ENCODE measurements at places on chromosomes 3 and 15. TPM values are rescaled to one million over a fixed set of nuclear protein-coding genes. Genes with fewer than 3 reads are reported as not detected.

CP gene
- total RNA-seq, result 26.3 TPM

CFAP91 gene
- 4.2 TPM for total RNA-seq

PRR23A gene
- total RNA-seq, result not detected

CRYGS gene
- not detected for total RNA-seq

EBLN2 gene
- 6.4 TPM for total RNA-seq

CDCP1 gene
- 27.5 TPM for total RNA-seq

CYP8B1 gene
- total RNA-seq, result not detected

GOLGA8M gene
- 10.8 TPM for total RNA-seq

IQCH gene
- total RNA-seq, result 1.5 TPM

ADGRG7 gene
- not detected for total RNA-seq

SCN5A gene
- total RNA-seq, result 9.3 TPM

SLC22A13 gene
- total RNA-seq, result not detected

KCTD6 gene
- 19.6 TPM for total RNA-seq

- no peaks in the 10 kb centered on the region for H3K36me3 ChIP-seq
- H3K27me3 ChIP-seq, result no peaks in the 10 kb centered on the region
- DNase-seq, result no peak
- peak overlapping the region; percentile 55 for H3K4me3 ChIP-seq
- peaks cover 12% of the 10 kb centered on the region for H3K4me1 ChIP-seq
- peak overlapping the region; percentile 69 for H3K27ac ChIP-seq
Observed at GRCh38 chr3:46565607-46566039, 479 bp downstream of the LRRC2 start.

DNA sequence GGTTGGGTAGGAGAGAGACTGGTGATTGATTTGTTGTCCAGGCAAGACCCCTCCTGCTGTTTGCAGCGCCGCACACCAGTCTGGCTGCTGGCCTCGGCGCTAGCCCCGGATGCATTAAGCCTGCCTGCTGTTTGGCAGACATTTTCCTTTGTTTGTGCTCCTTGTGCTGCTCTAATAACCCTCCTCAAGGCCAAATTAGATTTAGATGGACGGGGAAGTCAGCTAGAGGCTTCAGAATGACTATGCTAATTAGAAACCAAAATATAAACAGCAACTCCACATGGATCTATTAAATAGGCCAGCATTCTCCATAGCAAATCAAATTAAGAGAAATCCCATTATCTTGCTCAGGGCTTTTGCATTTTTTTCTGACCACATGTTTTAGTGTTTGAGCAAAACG is 445.2 kb downstream of the SQOR start:
- H3K4me1 ChIP-seq, result no peaks in the 10 kb centered on the region
- no peaks in the 10 kb centered on the region for H3K27me3 ChIP-seq
- no peak overlapping the region for H3K4me3 ChIP-seq
- no peak for DNase-seq
- no peak overlapping the region for H3K27ac ChIP-seq

GRCh38 chr15:80179935-80180334 is 27.1 kb downstream of the FAH start:
- peaks cover 9% of the 10 kb centered on the region for H3K4me1 ChIP-seq
- peak overlapping the region; percentile 1 for H3K27ac ChIP-seq
- no peak overlapping the region for H3K4me3 ChIP-seq
- DNase-seq, result no peak
- H3K36me3 ChIP-seq, result peaks cover 54% of the 10 kb centered on the region

DNA sequence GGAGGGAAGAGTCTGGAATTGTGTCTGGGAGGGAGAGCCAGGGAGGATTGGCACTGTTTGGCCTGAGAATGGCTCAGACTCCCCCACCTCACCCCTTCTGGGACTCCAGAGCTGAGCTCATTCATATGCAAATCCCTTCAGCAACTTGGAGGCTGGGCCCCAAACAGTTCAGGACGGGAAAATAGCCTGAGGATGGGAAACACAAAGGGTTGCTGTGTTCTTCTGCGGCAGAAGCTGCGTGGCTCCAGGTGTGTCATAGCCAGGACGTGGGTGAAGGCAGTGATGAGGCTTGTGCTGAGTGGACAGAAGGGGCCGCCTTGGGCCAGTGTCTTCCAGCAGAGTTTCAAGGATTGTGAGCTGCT is 16.6 kb downstream of the MASP1 start:
- H3K4me3 ChIP-seq, result no peak overlapping the region
- H3K27ac ChIP-seq, result no peak overlapping the region
- no peaks in the 10 kb centered on the region for H3K27me3 ChIP-seq
- no peak for DNase-seq

GRCh38 chr3:169686874-169687273 is 23.4 kb upstream of the MECOM start:
- H3K27ac ChIP-seq, result no peak overlapping the region
- H3K36me3 ChIP-seq, result no peaks in the 10 kb centered on the region
- DNase-seq, result no peak
- H3K27me3 ChIP-seq, result no peaks in the 10 kb centered on the region
- H3K4me3 ChIP-seq, result no peak overlapping the region

- no peak overlapping the region for H3K4me3 ChIP-seq
- H3K4me1 ChIP-seq, result no peaks in the 10 kb centered on the region
- H3K27ac ChIP-seq, result no peak overlapping the region
- DNase-seq, result no peak
- no peaks in the 10 kb centered on the region for H3K27me3 ChIP-seq
- no peaks in the 10 kb centered on the region for H3K36me3 ChIP-seq
Observed at GRCh38 chr15:94282269-94283250, 51.2 kb downstream of the MCTP2 start.

DNA sequence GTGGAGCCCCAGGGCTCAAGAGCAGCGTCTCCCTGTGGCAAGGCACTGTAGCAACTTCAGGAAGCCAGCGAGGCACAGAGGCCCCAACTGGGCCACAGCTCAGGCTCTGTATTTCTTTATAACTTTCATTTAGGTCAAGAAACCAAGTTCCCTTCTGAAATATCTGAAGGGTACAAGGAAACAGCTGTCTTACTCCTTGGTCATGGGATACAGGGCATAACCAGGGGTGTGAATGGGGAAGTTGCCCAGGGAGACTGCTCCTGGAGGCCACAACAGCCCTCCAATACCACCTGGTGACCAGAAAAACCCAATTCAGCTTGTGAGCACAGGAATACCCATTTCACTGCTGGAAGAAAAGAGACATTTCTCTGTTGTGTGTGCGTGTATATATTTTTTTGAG is 13.3 kb upstream of the SPTBN5 start:
- H3K36me3 ChIP-seq, result peaks cover 26% of the 10 kb centered on the region
- no peak overlapping the region for H3K4me3 ChIP-seq
- H3K27me3 ChIP-seq, result no peaks in the 10 kb centered on the region

- DNase-seq, result no peak
- H3K27me3 ChIP-seq, result no peaks in the 10 kb centered on the region
- H3K27ac ChIP-seq, result peak overlapping the region; percentile 87
- peaks cover 55% of the 10 kb centered on the region for H3K4me1 ChIP-seq
Observed at GRCh38 chr15:38073178-38073946, 138.9 kb downstream of the TMCO5A start.

DNA sequence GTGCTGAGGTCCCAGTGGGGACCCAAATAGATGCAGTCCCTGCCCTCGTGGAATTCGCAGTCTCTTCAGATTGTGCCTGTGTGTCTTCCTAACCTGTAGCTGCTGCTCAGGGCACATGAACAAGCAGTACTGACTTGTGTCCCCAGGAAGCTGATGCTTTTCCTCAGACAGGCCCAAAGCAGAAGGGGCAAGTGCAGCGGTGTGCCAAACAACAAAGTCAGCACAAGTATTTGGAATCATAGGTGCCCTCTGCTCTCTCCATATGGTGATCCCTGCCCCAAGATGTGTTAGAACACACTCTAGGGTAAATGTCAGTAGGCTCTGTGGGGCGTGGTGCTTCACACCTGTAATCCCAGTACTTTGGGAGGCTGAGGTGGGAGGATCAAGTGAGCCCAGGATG is 21.9 kb downstream of the BHLHE40 start:
- no peaks in the 10 kb centered on the region for H3K36me3 ChIP-seq
- no peaks in the 10 kb centered on the region for H3K27me3 ChIP-seq
- peaks cover 20% of the 10 kb centered on the region for H3K4me1 ChIP-seq
- H3K27ac ChIP-seq, result no peak overlapping the region
- DNase-seq, result no peak
- H3K4me3 ChIP-seq, result no peak overlapping the region

GRCh38 chr15:60890375-60891230 is 338.5 kb downstream of the RORA start:
- no peaks in the 10 kb centered on the region for H3K27me3 ChIP-seq
- DNase-seq, result no peak
- no peak overlapping the region for H3K4me3 ChIP-seq
- H3K36me3 ChIP-seq, result no peaks in the 10 kb centered on the region

DNA sequence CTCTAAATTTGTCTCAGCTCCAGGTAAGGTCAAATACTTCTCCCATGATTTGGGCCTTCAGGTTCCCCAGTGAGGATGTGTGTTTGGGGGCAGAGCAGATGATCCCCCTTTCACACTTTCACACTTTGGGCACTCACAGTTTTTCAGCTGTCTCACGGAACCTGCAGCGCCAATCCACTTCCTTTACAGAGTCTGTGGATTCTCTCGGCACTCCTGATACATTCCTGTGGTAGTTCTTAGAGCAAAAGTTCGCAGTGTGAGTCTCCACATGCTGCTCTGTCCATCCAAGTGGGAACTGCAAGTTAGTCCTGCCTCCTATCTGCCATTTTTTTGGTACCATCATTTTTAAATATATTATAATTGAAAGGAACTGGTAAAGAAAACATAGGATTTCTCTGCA is 20.2 kb upstream of the CPOX start:
- H3K4me1 ChIP-seq, result no peaks in the 10 kb centered on the region
- no peaks in the 10 kb centered on the region for H3K27me3 ChIP-seq
- no peak for DNase-seq
- no peak overlapping the region for H3K4me3 ChIP-seq
- H3K27ac ChIP-seq, result no peak overlapping the region
- no peaks in the 10 kb centered on the region for H3K36me3 ChIP-seq

DNA sequence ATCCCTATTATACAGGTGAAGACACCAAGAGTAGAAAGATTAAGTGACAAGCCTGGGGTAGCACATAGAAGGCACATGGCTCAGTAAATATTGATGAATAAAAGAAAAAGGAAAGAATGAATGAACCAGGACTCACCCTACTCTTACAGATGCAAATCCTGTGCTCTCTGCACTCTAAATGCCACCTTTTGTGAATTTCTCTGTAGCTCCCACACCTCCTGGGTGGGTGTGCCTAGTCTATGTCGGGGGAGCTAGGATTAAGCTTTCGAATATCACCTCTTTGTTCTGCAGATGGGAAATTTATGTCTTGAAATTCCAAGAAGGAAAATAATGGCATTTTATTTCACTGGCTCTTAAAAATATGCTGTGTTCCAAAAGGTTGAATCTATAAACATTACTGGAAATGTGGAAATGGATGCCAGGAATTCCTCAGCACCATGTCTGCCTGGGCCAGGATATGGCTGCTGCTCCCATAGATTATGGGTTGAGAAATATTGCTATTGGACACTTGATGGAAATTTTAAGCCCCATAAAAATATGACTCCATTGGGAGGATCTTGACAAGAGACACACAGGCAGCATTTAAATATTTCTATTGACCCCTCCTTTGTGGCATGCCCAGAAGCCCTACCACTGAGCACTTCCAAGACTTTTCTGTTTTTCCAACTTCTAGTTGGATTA is 43.3 kb downstream of the CCNB2 start:
- DNase-seq, result no peak
- H3K4me1 ChIP-seq, result peaks cover 8% of the 10 kb centered on the region
- H3K36me3 ChIP-seq, result no peaks in the 10 kb centered on the region
- no peak overlapping the region for H3K27ac ChIP-seq
- H3K27me3 ChIP-seq, result no peaks in the 10 kb centered on the region

DNA sequence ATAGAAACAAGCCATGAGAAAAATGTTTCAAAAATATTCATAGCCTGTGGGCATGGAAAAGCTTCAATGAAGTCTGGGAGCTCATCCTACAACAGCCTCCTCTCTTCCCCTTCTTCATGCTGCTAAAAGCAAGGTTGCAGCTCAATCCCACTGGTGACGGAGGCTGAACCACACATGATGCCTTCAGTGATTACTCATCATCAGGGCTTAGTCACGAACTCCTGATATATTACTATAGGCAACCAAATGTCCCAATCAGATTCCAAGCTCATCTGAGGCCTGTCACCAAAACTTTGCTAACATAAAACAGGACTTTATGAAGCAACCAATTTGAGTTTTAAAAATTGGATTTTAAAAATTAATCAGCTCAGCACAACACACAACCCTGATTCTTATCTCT is 24.0 kb upstream of the SLC24A5 start:
- H3K4me3 ChIP-seq, result no peak overlapping the region
- H3K36me3 ChIP-seq, result no peaks in the 10 kb centered on the region
- no peak overlapping the region for H3K27ac ChIP-seq
- no peak for DNase-seq
- no peaks in the 10 kb centered on the region for H3K27me3 ChIP-seq
- no peaks in the 10 kb centered on the region for H3K4me1 ChIP-seq

DNA sequence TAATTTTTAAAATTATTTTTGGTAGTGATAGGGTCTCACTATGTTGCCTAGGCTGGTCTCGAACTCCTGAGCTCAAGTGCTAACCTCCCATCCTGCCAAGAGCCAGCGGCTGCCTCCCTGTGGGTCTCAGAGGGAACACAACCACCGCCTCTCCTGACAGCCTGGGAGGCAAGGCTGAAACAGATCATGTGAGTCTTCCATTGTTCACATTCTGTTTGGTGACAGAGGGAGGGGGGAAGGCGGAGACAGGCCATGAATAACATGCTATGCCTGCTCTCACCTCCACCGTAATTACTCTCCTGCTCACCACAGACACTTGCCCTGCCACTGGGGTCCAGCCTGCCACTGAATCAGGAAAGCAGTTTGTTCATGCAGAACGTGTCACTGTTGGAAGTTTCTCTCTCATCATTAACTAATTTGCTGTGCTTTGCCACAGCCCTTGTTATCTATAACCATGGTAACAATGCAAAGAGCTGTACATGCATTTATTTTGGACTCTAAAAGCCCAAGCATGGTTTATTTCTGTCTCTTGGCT is 78.4 kb upstream of the RASGRF1 start:
- H3K4me1 ChIP-seq, result peaks cover 19% of the 10 kb centered on the region
- H3K36me3 ChIP-seq, result no peaks in the 10 kb centered on the region
- peak; percentile 46 for DNase-seq
- peak overlapping the region; percentile 24 for H3K27ac ChIP-seq
- H3K4me3 ChIP-seq, result no peak overlapping the region
- H3K27me3 ChIP-seq, result no peaks in the 10 kb centered on the region

DNA sequence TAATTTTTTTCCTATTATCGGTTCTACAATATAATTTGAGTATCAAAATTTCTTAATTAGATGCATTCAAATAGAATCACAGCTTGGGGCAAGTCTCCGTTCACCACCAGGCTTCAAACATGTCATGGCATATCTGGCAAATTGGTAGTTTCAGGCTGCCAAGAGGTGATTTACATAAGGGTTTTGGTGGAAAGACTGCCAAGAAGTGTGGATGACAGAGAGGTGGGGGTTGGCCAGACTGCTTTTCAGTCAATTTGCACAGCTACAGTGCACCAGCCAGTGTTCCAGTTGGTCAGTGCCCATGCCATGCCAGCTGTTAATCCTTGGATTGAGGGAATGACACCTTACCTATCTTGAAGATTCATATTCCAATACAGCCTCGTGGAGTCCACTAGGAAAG is 8.4 kb upstream of the GSK3B start:
- no peak for DNase-seq
- H3K4me1 ChIP-seq, result peaks cover 14% of the 10 kb centered on the region
- no peaks in the 10 kb centered on the region for H3K27me3 ChIP-seq
- H3K27ac ChIP-seq, result no peak overlapping the region
- H3K36me3 ChIP-seq, result no peaks in the 10 kb centered on the region

GRCh38 chr3:134956395-134956794 is 161.3 kb downstream of the EPHB1 start:
- DNase-seq, result no peak
- no peak overlapping the region for H3K4me3 ChIP-seq
- H3K4me1 ChIP-seq, result no peaks in the 10 kb centered on the region
- no peak overlapping the region for H3K27ac ChIP-seq
- no peaks in the 10 kb centered on the region for H3K36me3 ChIP-seq

All from vagina (tissue), 2 donors.